ENCODE measurements at places on chromosomes 7 and 10.

GRCh38 chr7:158546626-158547025 is 41.0 kb downstream of the PTPRN2 start:
- no peaks in the 10 kb centered on the region for H3K36me3 ChIP-seq
- DNase-seq = no peak
- H3K4me1 ChIP-seq = no peaks in the 10 kb centered on the region
- H3K27ac ChIP-seq = no peak overlapping the region

DNA sequence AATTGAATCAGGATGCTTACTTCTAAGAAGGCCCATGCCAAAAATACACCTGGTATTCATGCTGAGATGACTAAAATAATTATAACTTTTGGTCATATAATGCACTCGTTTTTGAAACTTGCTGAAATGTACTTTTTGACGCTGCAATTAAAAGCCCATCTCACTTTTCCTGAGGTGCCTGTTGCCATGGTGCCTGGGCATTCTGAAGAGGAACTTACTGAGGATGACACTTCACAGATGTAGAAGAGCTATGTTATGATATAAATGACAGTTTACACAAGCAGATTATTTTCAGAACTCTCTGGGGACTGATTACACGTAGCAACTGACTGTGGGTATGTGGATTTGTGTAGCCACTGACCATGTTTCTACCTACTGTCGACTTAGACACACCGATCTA is 182.4 kb downstream of the TPK1 start:
- no peak for DNase-seq
- H3K27me3 ChIP-seq = no peaks in the 10 kb centered on the region
- no peak overlapping the region for H3K4me3 ChIP-seq
- peaks cover 7% of the 10 kb centered on the region for H3K36me3 ChIP-seq
- no peak overlapping the region for H3K27ac ChIP-seq

DNA sequence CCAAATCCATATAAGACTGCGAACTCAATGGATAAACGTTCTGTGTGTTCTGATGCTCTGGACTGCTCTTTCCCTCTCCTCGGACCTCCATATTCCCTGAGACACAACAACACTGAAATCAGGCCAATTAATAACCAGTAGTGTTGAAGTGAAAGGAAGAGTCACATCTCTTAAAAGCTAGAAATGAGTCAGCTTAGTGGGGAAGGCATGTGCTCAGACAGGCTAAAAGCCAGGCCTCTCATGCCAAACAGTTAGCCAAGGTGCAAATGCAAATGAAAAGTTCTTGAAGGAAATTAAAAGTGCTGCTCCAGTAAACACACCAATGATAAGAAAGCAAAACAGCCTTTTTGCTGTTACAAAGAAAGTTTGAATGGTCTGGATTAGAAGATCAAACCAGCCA is 29.3 kb downstream of the TNS3 start:
- peaks cover 5% of the 10 kb centered on the region for H3K4me1 ChIP-seq
- no peak for DNase-seq
- no peak overlapping the region for H3K4me3 ChIP-seq
- no peaks in the 10 kb centered on the region for H3K36me3 ChIP-seq
- no peaks in the 10 kb centered on the region for H3K27me3 ChIP-seq

DNA sequence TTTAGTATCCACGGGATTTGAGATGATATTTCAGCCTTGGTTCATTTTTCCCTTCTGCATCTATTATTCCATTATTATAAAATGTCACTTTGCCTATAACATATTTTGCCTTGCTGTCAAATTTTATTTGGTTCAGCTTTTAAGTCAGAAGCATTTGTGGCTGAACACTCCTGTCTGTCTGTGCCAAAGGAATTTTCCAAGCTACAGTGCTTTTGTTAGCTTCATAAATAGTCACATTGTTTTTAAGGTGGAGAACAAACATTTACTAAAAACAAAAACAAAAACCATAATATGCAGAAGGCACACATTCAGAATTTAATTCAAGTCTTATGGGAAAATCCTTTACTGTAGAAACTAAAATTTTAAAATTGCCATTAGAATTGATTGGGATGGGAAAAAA is 33.8 kb upstream of the ELMO1 start:
- DNase-seq = no peak
- no peaks in the 10 kb centered on the region for H3K27me3 ChIP-seq
- no peaks in the 10 kb centered on the region for H3K36me3 ChIP-seq
- H3K4me3 ChIP-seq = no peak overlapping the region
- no peaks in the 10 kb centered on the region for H3K4me1 ChIP-seq

DNA sequence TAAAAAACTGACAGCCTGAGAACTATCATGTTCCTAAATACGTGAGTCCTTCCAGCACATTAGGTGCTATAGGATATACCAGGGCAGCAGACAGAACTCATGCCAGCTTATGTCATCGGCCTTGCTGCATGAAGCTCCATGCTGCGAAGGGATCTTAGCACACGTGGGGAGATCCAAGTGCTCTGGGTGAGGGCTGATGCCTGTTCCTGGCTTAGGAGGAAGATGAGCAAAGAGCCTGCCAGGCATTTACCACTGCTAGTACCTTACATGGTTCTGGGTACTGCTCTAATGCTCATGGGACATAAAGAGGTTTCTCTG is 43.2 kb downstream of the SVIL start:
- H3K4me3 ChIP-seq = no peak overlapping the region
- H3K27me3 ChIP-seq = no peaks in the 10 kb centered on the region
- no peak for DNase-seq
- no peak overlapping the region for H3K27ac ChIP-seq
- no peaks in the 10 kb centered on the region for H3K36me3 ChIP-seq

- DNase-seq = peak; percentile 92
- H3K4me3 ChIP-seq = no peak overlapping the region
- H3K4me1 ChIP-seq = peaks cover 16% of the 10 kb centered on the region
- no peak overlapping the region for H3K27ac ChIP-seq
- peaks cover 13% of the 10 kb centered on the region for H3K27me3 ChIP-seq
Measured at GRCh38 chr10:132516771-132517725, 20.5 kb upstream of the INPP5A start.

- H3K36me3 ChIP-seq = no peaks in the 10 kb centered on the region
- H3K27me3 ChIP-seq = no peaks in the 10 kb centered on the region
- no peak overlapping the region for H3K27ac ChIP-seq
- no peaks in the 10 kb centered on the region for H3K4me1 ChIP-seq
Measured at GRCh38 chr7:50851891-50852290, 69.2 kb upstream of the GRB10 start.

- no peaks in the 10 kb centered on the region for H3K4me1 ChIP-seq
- no peak for DNase-seq
- H3K27ac ChIP-seq = no peak overlapping the region
- H3K27me3 ChIP-seq = no peaks in the 10 kb centered on the region
- H3K4me3 ChIP-seq = no peak overlapping the region
Measured at GRCh38 chr10:2230478-2230877, 493.2 kb upstream of the ADARB2 start.

GRCh38 chr7:98097042-98097645 is 9.5 kb upstream of the LMTK2 start:
- H3K4me3 ChIP-seq = no peak overlapping the region
- no peaks in the 10 kb centered on the region for H3K4me1 ChIP-seq
- no peak for DNase-seq
- H3K27ac ChIP-seq = no peak overlapping the region
- H3K36me3 ChIP-seq = no peaks in the 10 kb centered on the region
- no peaks in the 10 kb centered on the region for H3K27me3 ChIP-seq

- no peak overlapping the region for H3K27ac ChIP-seq
- no peak for DNase-seq
- H3K27me3 ChIP-seq = no peaks in the 10 kb centered on the region
- no peaks in the 10 kb centered on the region for H3K4me1 ChIP-seq
- peaks cover 25% of the 10 kb centered on the region for H3K36me3 ChIP-seq
Measured at GRCh38 chr10:125859128-125859817, 21.8 kb downstream of the DHX32 start.

- H3K4me1 ChIP-seq = peaks cover 8% of the 10 kb centered on the region
- no peaks in the 10 kb centered on the region for H3K27me3 ChIP-seq
- H3K36me3 ChIP-seq = no peaks in the 10 kb centered on the region
- DNase-seq = no peak
- H3K4me3 ChIP-seq = no peak overlapping the region
- H3K27ac ChIP-seq = no peak overlapping the region
Measured at GRCh38 chr10:11825796-11826414, 2.7 kb downstream of the PROSER2 start.

- peaks cover 23% of the 10 kb centered on the region for H3K4me1 ChIP-seq
- no peak overlapping the region for H3K4me3 ChIP-seq
- peaks cover 29% of the 10 kb centered on the region for H3K36me3 ChIP-seq
- H3K27me3 ChIP-seq = no peaks in the 10 kb centered on the region
Measured at GRCh38 chr10:109886781-109887140, 36.5 kb downstream of the XPNPEP1 start.

Data from endodermal cell (in vitro differentiated cells).